Chondrocyte (in vitro differentiated cells): ENCODE measurements at places on chromosomes 2 and 18.

DNA sequence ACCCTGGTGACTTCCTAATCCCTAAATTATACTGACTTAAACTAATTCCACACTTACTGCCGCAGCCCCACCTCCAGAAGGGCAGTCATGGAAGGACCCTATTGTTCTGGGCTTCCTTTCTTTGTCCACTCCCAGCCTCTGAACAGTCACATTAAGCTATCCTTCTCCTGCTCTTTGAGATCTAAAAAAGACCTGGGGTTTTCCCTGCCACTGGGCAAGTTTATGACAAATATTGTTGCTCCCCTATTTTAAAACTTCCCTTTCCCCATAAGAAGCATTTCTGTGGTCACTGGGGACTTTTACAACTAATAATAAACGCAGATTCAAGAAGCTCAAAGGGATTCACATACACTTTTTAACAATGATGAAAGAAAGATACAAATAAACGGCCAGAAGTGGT lies 47.2 kb upstream of the XPO1 start:
- no peak for DNase-seq

DNA sequence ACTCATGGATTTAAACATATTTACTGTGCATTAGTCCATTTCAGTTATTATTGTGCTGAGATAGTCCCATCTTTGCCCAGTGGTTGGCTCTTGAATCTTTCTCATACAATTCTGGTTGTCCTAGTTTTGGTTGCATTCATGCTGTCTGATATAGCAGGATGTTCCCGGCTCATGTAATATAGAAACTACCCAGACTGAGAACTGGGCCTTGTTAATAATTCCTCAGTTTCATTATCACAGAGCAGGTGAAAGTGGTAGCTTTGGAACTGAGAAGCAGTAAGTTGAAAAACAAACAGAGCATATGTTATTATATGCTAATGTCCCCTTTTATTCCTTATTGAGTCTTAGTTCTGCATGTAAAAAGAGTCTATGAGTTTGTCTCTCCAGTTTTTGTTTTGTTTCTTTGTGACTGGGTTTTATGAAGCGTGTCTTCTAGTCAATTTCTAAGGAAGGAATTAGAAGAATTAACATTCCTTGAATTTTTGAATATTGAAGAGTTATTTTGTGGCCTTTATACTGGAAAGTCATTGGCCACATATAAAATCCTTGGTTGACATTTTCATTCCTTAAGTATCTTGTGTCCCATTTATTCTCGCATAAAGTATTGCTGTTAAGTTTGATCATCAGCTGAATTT lies 43.3 kb downstream of the EIF5B start:
- no peak for DNase-seq

- no peak for DNase-seq
Observed at GRCh38 chr18:67597759-67598158, 81.2 kb upstream of the DSEL start.

- no peak for DNase-seq
Observed at GRCh38 chr2:222270396-222270795, 28.4 kb downstream of the PAX3 start.

DNA sequence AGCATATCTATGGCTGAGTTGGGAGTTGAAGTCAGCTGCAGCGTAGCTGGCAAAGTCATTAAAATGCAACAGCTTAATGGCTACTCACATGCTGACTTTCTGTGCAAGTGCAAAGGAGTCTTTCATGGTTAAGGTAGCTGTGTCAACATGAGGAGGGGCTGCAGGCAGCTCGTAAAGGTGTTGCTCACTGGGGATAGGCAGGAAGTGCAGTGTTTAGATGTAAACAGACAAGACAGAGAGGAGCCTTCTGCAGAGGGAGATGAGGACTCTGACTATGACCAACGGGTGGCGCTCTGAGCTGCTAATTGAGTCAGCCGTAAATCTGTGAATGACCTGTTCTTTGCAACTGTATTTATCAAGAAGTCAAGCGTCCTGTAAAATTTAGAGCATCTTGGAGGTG lies 22.3 kb upstream of the CAVIN2 start:
- no peak for DNase-seq

GRCh38 chr2:100986157-100986556 lies 15.9 kb upstream of the RPL31 start:
- no peak for DNase-seq

- DNase-seq = no peak
Observed at GRCh38 chr2:200219309-200220113, 87.0 kb upstream of the SPATS2L start.

GRCh38 chr2:96318723-96319122 lies 6.4 kb upstream of the ITPRIPL1 start:
- DNase-seq = no peak

DNA sequence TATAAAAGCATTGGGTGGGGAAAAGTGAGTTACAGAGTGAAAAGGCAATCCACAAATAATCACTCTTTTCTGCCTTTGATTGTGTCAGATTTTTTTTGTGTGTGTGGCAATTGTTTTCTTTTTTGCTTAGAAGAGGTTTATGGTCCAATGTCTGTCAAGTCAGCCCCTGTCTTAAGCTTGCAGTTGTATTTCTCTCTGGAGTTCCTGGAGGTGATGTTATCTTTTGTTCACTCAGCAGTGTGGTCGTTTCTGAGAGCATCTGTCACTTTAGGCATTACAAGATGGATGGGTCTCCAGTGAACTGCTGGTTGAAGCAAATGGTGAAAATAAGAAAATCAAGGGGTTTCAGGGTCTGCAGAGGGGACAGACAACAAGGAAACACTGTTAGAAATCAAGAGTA lies 121.3 kb downstream of the GREB1L start:
- DNase-seq = no peak

- no peak for DNase-seq
Observed at GRCh38 chr2:106521016-106521415, 33.9 kb downstream of the CD8B2 start.

DNA sequence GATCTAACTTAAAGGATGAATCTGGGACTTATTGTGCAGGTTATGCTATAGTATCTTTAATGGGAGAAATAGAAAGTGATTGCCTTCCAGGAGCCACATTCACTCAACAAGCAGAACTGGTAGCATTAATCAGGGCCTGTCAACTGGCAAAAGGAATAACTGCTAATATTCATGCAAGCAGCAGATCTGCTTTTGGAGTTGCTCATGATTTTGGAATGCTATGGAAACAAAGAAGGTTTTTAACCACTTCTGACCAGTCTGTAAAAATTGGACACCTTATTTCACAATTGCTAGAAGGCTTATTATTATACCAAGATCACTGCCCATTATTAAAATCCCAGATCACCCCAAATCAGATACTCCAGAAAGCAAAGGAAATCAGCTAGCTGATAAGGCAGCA lies 200.4 kb downstream of the MREG start:
- DNase-seq = no peak

GRCh38 chr2:5353565-5353964 lies 338.6 kb upstream of the SOX11 start:
- no peak for DNase-seq

- DNase-seq = no peak
Observed at GRCh38 chr2:134462275-134462674, 208.4 kb downstream of the MGAT5 start.

GRCh38 chr2:191607096-191607495 lies 70.8 kb upstream of the NABP1 start:
- DNase-seq = no peak

DNA sequence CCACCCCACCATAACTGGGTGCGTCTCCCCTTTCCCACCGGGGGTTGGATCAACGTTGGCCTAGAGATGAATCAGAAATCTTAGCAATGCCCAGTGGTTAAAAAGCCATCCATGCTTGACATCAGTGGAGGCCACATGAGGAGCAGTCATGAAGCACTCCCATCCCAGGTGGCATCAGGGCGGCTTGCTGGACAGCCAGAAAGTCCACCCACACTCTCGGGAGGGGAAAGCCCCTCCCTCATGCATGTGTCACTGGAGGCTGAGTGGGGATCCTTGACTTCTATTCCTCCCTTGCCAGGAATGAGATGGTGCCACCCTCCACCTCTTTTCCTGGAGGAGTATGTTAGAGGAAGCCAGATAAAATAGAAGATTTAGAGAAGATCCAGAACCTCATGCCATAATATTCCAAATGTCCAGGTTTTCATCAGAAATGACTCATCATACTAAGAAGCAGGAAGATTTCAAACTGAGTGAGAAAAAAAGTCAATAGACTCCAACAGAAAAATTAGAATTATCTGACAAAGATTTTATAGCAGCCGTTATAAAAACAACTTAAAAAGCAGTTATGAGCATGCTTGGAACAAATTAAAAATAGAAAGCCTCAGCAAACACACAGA lies 507.1 kb upstream of the ID2 start:
- DNase-seq = no peak

DNA sequence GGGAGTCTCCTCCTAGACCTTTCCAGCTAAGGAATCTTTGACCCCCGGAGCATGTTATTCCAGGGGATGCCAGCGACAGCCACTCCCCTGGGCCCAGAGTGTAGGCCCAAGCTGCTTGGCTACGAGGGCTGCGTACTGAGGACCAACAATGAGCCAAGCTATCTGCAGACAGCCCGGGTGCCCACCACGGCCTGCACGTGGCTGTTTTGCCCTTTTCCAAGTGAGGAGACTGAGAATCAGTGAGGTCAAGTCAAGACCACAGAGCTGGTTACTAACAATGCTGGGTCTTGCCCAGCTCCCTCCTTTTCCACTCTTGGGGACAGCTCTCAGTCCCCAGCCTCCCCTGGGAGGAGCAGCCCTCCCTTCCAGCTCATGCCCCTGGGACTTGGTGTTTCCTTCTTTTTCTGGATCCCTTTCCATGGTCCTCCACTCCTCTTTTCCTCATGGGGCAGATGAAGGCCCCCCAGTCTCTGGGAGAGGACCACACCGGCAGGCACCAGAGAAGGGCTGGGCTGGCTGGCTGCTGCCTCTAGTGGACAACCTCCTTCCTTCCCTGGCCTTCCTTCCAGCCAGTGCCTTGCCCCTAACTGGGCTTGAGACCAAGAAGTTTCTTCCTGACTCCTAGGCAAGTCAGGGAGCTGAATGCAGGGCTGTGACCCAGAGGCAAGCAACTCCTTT lies 550 bp upstream of the MALL start:
- no peak for DNase-seq

DNA sequence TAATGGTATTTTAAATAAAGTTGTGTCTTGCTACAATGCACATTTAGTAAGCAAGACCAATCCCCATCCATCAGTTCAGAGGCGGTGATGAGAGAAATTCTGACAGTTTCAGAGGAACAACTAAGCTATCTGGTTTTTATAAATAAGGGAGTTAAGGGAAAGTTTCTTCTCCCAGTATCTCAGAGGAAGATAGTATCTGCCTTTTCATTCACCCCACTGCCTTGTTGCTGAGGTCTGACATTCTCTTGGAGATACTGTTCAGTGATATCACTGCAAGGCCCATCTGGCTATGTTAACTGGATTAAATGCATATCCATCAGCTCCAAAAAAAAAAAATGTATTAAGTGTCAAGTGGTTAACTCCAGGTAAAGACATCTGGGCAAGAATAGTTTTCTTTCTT lies 47.9 kb downstream of the RBMS1 start:
- no peak for DNase-seq

DNA sequence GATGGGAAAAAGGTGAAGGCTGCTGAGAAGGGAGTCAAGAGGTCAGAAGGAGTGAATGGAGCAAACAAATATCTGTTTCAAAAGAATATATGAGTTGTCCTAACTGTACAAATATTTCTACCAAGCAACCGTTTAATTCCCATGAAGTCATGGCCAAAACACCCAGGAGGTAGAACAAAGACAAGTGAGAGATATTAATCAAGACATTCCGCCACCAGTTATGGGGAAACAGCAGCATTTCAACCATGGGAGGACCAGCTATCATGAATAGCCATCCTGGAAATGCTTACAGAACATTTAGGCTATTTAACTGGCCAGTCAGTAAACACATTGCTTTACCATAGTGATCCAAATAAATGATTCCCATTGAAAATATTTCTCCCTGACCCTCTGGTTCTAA lies 396.3 kb downstream of the IRS1 start:
- DNase-seq = no peak

DNA sequence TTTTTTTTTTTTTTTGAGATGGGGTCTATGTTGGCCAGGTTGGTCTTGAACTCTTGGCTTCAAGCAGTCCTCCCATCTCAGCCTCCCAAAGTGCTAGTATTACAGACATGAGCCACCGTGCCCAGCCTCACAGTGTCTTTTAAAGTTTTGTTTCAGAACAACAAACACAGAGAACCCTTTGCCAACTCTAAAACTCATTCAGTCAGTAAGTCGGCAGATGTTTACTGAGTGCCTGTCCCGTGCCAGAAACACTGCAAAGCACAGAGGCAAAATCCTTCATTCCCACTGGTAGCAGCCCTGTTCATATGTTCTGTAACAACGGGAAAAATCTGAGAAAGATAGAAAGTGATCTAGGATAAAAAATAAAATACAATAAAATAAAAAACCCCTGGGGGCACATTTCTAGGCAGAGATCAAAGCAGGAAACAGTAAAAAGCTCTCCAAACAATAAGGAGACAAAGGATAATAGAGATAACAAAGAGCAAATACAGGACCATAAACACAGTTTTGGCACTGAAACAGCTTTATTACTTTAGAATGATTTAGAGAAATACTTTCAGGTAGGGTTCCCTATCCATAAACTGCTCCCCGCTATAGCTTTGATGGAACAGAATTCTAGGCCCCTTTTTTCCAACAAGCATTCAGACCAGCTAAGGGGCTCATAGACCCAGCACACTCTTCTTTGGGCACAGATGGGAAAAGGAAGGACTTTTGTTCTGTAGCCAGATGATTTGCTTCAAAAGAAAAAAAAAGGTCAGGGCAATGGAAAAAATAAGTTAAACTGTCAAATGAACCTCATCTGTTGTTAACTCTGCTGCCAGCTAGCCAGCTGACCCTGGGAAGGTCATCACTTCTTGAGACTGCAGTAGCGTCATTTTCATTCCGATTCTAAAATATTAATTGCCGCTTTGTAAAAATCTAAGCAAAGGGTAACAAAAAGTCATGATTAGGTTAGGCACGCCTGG lies 212.3 kb downstream of the CDH20 start:
- DNase-seq = no peak

DNA sequence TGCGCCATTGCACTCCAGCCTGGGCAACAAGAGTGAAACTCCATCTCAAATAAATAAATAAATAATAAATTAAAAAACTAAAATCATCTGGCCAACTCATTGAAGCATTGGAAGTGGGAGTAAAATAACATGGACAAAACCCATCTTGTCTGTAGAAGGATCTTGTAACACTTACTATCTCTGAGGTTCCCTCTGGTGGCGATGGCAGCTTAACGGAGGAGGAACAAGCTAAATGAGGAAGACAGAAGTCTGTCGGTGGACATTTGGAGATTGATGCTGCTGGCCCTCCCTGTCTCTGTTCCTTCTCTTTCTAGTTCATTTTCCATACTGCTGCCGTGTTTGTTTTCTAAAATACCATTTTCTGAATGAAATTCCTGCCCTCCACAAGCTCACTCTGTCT lies 43.4 kb downstream of the ZCCHC2 start:
- DNase-seq = no peak

- no peak for DNase-seq
Observed at GRCh38 chr18:69958422-69958821, 10.7 kb upstream of the CD226 start.

GRCh38 chr2:160054984-160055725 lies 7.3 kb downstream of the PLA2R1 start:
- DNase-seq = no peak

GRCh38 chr18:3498698-3499471 lies 48.9 kb downstream of the TGIF1 start:
- no peak for DNase-seq
